Muscle of leg (tissue), 16 donors: ENCODE measurements at places on chromosomes 16 and 17.

DNA sequence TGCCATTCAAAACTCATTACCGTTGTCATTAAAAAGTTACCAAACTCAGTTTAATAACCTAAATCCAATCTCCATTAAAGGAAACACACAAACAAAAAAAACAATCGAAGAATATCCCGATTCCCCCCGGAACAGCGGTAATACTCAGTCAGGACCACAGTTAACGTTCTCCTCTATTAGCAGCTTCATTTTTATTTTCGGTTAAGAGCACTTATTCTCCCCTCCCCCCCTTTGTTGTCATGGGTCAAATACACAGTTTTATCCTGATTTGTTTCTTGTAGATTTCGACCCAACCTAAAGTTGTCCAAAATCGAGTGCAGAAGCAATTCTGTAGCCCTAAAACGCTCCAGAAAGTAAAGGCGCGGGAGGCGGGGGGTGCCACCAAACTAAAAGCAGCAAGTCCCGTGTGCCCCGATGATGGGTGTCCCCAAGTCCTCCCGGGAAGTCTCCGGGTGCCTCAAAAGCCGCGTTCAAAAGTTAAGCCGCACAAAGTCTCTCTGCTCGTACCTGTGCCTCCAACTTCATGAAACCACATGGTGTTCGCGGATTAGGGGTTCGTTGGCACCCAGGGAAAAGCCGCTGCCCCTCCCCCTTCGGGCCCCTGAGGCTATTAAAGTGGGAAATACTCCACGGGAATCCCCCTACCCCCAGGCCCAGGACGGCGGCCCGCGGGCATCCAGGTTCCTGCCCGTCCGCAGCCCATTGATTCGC, 996 bp downstream of the SUMO2 start:
- peak; percentile 33 for DNase-seq

DNA sequence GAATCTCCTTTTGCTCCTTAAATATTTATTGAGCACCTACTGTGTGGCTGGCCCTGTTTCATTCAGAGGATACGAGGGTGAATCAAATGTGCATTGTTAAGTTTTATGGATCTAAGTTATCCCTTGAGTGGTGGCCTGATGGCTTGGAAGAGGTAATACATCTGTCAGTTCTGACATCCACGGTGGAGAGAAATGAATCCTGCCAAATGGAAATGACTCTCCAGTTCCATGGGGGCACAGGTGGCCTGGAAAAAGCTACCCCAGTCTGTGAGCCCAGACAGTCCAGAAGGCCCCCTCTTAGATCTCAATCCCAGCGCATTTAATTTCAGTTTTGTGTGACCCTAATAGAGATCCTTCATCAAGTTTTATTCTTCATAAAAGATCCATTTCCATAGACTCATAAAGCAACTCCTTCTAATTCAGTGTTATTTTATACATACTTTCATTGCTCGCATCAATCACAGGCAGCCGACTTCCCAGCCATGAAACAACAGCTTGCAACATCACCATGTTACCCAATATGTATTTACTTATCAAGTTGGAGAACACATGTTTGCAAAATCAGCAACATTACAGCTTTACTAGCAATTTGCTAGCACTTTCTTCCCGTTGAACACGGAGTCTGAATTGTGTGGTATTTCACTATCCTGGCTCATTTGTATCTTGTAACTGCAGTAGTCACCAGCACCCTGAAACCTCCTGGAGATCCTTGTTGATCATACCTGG, 334.8 kb upstream of the HSBP1 start:
- DNase-seq = no peak

DNA sequence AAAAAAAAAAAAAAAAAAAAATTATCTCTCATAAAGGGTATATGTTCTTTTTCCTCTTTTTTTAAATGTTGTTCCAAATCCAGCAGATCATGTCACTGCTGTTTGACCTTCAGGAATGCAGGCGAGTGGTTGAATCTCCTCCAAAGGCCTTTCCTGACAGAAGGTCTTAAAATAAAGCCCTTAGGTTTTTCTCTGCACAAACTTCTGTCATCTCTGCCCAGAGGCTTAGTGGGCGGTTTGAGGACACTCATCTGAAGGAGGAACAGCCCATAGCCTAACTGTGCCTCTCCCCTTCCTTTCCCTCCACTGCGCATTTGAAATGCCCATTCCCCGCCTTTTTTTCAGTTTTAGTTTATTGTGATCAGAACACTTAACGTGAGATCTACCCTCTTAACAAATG, 270.2 kb downstream of the TMEM114 start:
- no peak for DNase-seq

GRCh38 chr16:67170168-67170948, at the start of gene NOL3:
TSS of gene NOL3 (plus strand) at chr16:67170538.
- peak; percentile 72 for DNase-seq

DNA sequence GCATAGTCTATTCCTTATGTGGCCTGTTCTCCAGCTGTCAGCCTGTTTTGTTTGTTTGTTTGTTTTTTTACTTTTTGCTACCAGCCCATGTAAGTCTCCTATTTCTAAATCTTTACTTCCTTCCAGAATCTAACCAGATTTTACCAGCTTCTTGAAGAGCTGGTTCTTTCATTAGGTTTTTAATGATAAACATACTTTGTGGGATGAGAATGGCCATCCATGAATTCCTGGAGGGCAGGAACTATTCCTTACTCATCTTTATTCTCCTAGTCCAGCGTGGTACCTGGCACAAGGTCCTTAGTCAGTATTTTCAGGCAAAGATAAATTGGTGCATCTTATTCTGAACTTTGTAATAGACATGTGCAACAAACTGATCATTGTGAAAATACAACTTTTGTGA, 17.3 kb downstream of the RSPRY1 start:
- no peak for DNase-seq

DNA sequence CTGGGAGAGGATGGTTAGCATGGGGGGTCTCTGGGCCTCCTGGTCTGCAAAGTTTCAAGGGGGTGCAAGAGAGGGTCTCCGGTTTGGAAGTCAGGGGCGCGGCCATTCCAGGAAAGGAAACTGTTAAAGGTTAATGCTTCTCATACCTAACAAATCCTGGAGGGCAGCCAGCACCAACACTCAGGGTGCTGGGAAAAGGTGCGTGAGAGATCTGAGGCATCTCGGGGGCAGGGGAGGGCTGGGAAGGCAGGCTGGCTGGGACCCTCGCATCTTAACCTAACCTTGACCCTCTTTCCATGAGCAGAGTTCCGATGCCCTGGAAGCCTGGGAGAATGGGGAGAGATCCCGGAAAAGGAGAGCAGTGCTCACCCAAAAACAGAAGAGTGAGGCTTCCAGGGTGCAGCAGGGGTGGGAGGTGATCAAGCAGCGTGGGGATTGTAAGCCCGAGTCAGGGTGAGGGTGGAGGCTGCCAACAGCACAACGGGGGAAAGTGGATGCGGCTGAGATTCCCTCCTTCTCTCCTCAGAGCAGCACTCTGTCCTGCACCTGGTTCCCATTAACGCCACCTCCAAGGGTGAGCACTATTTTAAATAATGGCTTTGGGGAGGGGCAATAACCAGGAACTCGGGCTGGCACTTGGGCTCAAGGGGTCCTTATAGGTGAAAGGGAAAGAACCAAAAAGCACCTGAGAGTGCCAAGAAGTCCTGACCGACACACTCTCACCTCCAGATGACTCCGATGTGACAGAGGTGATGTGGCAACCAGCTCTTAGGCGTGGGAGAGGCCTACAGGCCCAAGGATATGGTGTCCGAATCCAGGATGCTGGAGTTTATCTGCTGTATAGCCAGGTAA, 996 bp downstream of the TNFSF13 start:
- no peak for DNase-seq

DNA sequence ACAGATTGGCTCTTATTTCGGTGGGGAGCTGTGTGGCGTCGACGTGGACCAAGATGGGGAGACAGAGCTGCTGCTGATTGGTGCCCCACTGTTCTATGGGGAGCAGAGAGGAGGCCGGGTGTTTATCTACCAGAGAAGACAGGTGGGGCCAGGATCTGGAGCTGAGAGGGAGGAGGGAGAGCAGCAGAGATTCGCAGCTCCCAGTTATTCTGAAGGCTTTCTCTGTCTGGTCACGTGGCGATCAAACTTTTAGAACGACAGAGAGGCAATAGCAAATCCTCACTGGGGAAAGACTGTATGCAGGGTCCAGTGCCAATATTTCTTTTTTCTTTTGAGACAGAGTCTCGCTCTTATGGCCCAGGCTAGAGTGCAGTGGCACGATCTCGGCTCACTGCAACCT, 22.2 kb downstream of the ITGAL start:
- DNase-seq = no peak

DNA sequence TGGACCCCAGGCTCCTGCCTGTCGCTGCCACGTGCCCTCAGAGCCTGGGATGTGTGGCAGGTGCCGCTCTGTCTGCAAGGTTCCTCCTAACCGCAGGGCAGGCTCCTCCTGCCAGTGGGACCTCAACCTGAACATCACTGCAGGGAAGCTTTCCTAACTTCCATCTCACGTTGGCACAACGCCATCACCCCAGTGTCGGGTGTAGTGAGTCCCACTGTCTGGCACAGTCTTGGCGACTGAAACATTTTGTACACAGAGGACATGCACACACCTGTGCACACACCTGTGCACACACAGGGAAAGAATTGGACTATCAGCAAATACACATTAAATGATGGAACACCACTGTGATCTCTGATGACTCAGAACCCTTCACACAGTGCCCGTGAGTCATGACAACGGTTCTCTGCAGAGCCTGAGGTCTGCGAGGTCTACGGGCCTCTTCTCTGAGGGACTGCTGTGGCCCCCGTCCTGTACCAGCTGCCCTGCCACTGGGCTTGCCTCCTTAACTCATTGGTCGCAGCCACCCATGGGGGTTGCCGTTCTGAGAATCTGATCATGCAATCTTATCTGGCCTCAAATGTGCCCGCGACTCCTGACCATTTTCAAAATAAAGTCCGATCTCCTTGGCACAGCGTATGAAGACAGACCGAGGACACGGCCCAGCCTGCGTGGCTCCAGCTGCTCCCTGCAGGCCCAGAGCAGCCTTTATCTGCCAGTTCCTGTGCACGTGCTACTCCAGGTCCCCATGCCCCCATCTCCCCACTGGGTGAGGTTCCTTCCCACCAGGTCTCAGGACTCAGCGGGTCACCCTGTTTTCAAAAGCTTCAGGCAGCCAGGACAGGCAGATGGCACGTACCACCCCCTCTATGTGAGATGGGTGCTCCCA, 7.6 kb downstream of the CCDC57 start:
- DNase-seq = no peak

GRCh38 chr17:40903129-40903847, 18.2 kb upstream of the KRT20 start:
- DNase-seq = no peak

- no peak for DNase-seq
Observed at GRCh38 chr17:28959471-28959871, 8.2 kb upstream of the PHF12 start.

GRCh38 chr16:65666132-65666941, 544.5 kb upstream of the CDH11 start:
- peak; percentile 45 for DNase-seq

- DNase-seq = peak; percentile 60
Observed at GRCh38 chr17:75557075-75557851, 30.3 kb upstream of the MYO15B start.

- DNase-seq = no peak
Observed at GRCh38 chr17:75498039-75498725, 17.2 kb downstream of the CASKIN2 start.

- DNase-seq = no peak
Observed at GRCh38 chr16:81496321-81496720, 51.7 kb downstream of the CMIP start.

DNA sequence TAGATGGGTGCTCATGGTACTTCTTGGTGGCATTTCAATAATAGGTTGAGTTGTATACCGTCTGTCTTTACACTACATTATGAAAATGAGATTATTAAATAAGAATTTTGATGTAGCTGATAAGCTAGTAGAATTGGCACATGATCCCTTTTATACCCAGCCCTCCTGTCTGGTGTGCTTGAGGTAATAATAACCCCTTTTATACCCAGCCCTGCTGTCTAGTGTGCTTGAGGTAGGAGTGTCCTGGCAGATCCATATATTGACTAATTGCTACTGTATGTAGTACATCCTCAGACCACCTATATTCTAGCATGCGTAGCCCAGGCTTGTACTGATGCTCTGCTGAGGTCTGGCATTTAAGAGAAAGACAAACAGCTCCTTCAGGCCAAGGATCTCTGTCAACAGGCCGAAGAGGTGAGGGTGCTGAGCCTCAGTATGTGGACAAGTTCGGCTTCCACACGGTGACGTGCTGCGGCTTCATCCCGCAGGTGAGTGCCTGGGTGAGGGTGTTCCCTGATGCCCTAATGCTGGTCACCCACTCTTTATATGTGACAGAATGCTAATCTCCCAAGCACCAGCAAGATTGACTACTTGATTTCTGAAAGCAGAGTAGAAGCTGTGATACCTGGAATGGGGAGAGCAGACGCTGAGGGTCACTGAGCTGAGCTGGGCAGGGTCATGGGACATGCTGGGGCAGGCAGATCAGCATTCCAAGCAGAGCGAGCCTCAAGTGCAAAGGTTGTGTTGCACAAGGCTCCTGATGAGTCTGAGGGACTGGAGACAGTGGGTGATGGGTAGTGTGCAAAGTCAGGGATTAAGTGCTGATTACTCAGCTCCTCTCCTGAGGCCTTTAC, 5.7 kb downstream of the FN3K start:
- no peak for DNase-seq

- no peak for DNase-seq
Observed at GRCh38 chr16:81283044-81283443, 31.7 kb upstream of the GAN start.

DNA sequence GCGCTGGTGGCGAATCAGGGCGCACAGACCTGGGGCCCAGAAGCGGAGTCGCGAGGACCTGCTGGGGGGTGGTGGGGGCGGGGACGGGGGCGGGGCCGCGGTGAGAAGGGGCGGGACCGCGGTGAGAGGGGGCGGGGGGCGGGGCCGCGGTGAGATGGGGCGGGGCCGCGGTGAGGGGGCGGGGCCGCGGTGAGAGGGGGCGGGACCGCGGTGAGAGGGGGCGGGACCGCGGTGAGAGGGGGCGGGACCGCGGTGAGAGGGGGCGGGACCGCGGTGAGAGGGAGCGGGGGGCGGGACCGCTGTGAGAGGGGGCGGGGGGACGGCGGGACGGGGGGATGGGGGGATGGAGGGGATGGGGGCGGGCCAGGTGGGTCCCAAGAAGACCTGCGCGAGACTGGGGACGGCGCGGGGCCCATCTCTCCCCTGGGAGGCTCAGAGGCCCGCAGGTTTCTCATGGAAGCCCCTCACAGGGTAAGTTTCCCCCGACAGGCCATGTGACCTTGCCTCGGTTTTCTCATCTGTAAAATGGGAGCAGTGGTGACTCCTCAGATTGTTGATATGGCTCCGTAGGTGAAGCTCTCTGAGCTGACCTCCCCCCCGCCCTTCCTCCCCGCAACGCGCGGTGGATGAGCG, 28.6 kb upstream of the DBNDD1 start:
- DNase-seq = no peak

DNA sequence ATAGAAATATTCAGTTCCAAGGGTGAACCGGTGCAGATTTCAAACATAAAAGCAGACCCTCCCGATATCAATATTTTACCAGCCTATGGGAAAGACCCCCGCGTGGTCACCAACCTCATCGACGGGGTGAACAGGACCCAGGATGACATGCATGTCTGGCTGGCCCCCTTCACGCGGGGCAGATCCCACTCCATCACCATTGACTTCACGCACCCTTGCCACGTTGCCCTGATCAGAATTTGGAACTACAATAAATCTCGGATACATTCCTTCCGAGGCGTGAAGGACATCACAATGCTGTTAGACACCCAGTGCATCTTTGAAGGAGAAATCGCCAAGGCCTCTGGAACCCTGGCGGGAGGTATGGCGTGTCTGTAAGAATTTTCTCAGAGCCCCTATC, 200.0 kb downstream of the KATNIP start:
- DNase-seq = no peak
